ENCODE measurements at places on chromosomes 11 and 22.
A peak's percentile ranks its signal among the peaks of the same experiment; 100 is the strongest.

- DNase-seq, result no peak
Measured at GRCh38 chr22:39392341-39392948, 7.1 kb upstream of the TAB1 start.

GRCh38 chr22:35900483-35901168, 128.0 kb downstream of the RBFOX2 start:
- DNase-seq, result no peak

DNA sequence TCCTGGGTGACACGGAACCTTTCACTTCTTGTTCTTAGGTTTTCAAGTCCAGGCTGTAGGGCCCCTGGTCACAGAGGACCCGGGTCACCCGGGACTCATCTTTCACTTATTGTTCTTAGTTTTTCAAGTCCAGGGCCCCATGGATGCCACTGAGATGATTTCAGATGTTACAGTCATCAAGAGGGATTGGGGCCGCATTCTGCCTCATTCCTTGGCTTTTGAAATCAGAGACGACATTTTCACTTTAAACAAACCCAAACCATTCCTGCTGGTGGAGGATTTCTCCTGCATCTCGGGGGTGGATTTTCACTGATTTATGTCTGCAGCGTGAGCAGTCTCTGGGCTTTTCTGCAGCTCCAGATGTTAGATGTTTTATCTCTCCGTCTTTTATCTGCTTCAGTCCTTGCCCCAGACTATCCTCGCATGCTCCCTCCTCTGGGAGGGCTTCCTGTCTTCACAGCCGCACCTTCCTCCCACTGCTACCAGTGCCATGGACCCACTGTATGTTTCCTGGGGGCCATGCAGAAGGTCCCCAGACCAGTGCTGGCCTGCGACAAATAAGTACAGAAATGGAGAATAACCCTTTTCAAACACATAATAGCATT, 27.4 kb downstream of the FBLN1 start:
- DNase-seq, result no peak

DNA sequence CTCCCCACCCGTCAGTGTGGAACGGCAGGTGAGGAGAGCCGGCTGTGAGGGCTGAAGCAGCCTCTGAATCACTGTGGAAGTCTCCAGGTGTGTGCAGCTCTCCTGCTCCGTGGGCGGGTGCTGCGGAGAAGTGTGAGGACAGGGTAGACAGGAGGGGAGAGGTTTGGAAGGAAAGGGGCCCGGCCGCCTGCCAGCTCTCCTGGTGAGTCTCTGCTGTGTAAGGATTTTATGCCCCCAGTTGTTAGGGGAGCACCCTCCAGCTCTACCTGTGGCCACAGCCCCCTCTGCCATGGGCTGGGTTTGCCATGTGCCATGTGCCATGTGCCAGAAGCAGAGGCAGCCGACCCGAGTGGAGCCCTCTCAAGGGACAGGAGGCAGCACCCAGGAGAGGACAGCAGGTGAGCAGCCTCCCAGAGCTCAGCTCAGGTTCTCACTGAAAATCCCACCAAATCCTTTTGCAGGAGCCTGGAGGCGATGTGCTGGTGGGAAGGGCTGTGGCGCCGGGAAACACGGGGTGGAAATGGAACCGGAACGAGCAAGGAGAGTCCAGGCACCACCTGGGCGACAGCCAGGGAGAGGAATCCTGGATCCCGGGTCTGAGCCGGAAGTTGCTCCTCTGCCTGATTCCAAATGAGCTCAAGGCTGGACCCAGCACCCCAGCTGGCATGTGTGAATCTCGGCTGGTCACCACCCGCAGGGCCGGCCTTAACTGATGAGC, 804.4 kb downstream of the BRD1 start:
- DNase-seq, result no peak

GRCh38 chr22:50626850-50627641, 906 bp downstream of the ARSA start:
- no peak for DNase-seq

GRCh38 chr22:39839917-39840510, 53.5 kb downstream of the ENTHD1 start:
- DNase-seq, result no peak

DNA sequence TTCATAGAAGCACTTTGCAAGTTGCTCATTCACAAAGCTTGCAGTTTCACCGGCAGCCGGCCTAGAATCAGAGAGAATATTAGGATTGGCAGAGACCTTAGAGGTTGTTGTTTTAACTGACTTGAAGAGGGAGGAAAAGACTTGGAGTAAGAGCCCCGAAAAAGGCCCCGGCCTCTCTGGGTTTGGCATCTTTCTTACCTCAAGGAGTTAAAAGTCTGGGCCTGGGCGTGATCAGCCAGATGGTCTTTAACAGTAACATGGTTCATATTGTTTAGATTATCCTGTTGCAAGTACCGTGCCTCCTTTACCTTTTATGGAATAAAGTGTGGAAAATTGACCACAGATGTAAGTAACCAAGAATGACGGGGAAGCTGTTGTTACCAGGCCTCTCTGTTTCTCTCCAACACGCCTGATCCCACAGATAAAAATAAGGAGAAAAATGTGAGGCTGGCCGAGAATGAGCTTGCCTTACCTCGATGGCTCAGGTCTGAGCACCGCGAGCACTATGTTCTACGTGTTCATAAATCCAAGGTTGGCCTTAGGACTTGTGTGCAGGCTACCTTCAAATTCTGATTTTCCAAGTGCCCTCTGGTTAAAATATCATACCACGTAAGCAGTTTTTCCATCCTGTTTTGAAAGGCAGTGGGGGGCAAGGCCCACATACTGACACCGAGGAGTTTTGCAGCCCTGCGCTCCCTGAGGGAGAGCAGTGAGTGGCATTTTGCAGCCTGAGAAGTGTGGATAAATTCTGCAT, 56.4 kb downstream of the PARVA start:
- DNase-seq, result peak; percentile 15

GRCh38 chr11:129739339-129739738, 76.3 kb upstream of the TMEM45B start:
- DNase-seq, result no peak

GRCh38 chr11:115817844-115818468, 313.7 kb upstream of the CADM1 start:
- no peak for DNase-seq

- DNase-seq, result no peak
Measured at GRCh38 chr11:77559686-77560401, 29.9 kb upstream of the AQP11 start.

GRCh38 chr11:70725278-70725677, 326.9 kb downstream of the CTTN start:
- DNase-seq, result no peak

DNA sequence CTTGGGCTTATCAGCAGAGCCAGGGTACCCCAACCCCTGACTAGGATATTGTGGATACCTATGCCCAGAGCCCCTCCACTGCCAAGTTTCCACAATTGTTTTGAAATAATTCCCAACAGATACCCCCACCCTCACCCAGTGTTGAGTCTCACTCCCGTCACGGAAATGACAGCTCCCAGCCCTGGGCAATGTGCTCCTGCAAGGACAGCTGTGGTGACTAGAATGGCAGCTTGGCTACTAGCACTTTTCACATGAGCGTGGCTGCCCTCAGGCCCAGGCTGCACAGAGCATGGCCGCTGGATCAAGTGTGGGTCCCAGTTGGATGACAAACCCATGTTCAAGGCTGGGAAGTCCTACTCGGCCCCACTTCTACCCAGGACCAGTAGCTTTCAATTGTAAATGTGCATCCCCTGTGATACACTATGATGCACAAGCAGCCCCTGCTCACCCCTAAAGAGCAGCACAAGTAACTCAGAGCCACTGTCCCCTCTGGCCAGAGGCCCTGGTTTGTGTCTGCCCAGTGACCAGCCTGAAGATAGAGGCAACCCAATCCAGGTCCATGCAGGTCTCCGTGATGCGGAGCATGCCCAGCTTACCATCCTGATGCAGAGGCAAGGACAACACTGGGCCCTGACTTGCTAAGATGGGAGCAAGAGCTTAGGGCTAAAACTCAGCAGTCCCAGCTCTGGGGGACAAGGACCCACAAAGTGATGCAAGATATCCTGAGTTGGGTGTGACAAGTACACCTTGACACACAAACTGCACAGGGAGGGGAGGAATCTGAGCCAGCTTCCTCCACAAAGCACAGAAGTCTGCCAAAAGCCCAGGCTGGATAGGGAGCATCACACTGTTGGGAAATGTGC, 13.2 kb downstream of the KCNQ1OT1 start:
- DNase-seq, result no peak

GRCh38 chr11:24779791-24780190, 282.9 kb downstream of the LUZP2 start:
- DNase-seq, result no peak

DNA sequence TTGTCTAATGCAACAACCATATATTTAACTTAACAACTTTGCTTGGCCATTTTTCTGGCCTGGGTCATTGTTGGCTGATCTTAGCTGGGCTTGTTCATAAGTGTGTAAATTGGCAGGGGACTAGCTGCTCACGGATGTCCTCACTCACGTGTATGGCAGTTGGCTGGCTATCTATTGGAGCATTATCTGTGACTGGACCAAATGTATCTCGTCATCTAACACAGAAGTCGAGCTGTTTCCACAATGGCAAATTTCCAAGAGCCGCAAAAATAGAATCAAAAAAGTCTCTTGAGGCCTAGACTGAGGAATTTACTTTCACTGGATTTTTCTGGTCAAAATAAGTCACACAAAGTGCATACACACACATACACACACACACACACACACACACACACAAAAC, 893.3 kb downstream of the FAM181B start:
- DNase-seq, result peak; percentile 11

GRCh38 chr22:39459681-39460080, 2.9 kb downstream of the MGAT3 start:
- DNase-seq, result no peak

GRCh38 chr11:17588721-17589120, 41.7 kb downstream of the OTOG start:
- DNase-seq, result no peak

GRCh38 chr22:37498289-37498909, 12.2 kb upstream of the MFNG start:
- no peak for DNase-seq

- no peak for DNase-seq
Measured at GRCh38 chr22:45290410-45290936, 5.7 kb downstream of the UPK3A start.

- no peak for DNase-seq
Measured at GRCh38 chr11:104917271-104918112, 19.2 kb upstream of the CASP12 start.

GRCh38 chr11:109914038-109914437, 179.2 kb upstream of the ZC3H12C start:
- DNase-seq, result no peak

DNA sequence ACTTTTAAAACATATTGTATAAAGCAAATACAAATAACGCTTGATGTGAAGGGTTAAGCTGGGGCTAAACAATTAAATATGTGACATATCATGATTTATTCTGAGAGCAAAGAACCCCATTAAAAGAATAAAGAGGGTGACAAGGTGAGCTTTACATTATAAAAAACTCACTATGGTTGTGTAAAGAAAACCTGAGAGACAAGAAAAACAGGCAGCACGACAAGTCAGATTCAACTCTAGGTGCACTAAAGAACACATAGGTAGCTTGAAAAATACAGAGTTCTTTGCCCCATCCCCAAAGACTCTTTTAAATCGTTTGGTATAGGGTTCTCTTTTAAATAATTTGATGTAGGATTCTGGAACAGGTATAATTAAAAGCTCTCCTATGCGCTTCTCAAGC, 63.5 kb downstream of the LUZP2 start:
- DNase-seq, result no peak
